ENCODE measurements at places on chromosomes 16 and 17.

- DNase-seq: no peak
These were observed 12.4 kb downstream of the SLFN5 start for GRCh38 chr17:35255316-35255715.

DNA sequence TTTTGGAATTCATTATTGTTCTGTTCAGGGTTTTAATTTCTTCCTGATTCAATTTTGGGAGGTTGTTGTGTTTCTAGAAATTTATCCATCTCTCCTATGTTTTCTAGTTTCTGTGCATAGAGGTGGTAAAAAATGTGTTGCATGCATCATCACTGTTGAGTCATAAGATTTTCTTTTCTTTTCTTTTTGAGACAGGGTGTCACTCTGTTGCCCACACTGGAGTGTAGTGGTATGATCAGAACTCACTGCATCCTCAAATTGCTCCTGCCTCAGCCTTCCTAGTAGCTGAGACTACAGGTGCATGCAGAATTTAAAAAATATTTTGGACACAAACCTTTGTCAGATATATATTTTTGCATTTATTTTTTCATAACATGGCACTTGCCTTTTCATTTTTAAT is 184.8 kb downstream of the BCAS3 start:
- DNase-seq: no peak

DNA sequence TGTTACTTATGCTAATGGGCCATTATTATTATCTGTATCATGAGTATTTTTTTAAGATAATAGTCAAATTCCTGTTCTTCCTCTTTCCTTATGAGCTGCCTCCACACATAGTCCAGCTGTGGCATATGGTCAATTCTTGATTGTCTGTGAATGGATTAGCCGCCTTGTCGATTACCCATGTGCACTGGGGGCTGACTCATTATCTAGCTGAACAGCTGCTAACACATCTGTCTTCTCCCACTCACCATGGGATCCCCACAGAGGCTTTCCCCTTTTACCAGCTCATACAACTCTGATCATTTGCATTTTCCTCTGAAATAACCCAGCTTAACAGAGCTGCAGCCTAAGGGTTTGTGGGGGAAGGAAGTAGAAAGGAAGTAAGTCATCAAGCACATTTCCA is 915.0 kb downstream of the CDH11 start:
- DNase-seq: no peak

GRCh38 chr16:9365370-9365728 is 273.9 kb downstream of the HAPSTR1 start:
- DNase-seq: no peak

GRCh38 chr16:50183316-50183715 is 30.2 kb downstream of the TENT4B start:
- no peak for DNase-seq

GRCh38 chr16:62363501-62363900 is 327.3 kb upstream of the CDH8 start:
- no peak for DNase-seq

- no peak for DNase-seq
These were observed 5.9 kb downstream of the HAS3 start for GRCh38 chr16:69111216-69111875.

GRCh38 chr17:61280338-61280737 is 119.3 kb upstream of the TBX2 start:
- DNase-seq: no peak

DNA sequence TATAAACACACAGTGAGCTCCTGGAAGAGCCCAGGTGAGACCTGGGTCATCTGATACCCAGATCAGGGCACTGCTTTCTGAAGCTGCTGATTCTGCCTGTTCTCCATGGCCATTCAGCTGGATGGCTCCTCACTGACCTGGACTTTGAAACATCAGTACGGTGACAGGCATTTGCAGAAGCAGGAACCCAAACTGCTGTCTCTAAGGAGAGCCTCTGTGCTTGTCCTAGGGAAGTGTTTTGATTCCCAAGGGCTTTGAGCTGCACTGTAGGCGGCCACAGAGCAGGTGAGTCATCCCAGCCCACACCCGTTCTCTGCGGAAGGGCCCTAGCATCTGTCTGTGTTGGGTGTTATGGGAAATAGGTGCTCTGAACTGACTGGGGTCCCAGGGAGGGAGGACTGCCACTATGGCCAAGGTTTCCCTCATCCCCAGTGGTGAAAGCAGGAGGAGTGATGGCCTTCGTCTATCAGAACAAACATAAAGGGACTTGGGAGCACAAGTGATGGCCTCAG is 60.7 kb upstream of the ADCY9 start:
- peak; percentile 22 for DNase-seq

DNA sequence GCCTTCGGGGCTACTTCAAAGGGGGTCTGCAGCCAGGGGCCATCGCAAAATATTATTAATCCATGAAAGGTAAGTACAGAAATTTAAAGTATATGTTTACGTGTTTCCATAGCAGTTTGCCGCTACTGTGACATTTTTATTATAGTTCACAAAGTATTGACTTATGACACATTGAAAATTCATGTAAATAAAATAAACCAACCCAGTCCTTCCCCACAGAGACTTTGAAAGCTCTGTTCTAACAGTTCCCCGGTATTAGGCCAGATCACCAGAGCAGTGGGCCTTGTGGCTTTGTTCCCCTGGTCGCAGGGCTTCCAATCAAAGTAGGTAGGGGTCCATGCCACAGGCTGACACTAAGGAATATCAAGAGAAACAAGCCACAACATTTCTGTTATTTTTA is 13.9 kb downstream of the KIAA0753 start:
- DNase-seq: no peak

- no peak for DNase-seq
These were observed 10.0 kb downstream of the WDR45B start for GRCh38 chr17:82638183-82638773.

GRCh38 chr16:78244131-78244895 is 144.9 kb downstream of the WWOX start:
- DNase-seq: no peak

DNA sequence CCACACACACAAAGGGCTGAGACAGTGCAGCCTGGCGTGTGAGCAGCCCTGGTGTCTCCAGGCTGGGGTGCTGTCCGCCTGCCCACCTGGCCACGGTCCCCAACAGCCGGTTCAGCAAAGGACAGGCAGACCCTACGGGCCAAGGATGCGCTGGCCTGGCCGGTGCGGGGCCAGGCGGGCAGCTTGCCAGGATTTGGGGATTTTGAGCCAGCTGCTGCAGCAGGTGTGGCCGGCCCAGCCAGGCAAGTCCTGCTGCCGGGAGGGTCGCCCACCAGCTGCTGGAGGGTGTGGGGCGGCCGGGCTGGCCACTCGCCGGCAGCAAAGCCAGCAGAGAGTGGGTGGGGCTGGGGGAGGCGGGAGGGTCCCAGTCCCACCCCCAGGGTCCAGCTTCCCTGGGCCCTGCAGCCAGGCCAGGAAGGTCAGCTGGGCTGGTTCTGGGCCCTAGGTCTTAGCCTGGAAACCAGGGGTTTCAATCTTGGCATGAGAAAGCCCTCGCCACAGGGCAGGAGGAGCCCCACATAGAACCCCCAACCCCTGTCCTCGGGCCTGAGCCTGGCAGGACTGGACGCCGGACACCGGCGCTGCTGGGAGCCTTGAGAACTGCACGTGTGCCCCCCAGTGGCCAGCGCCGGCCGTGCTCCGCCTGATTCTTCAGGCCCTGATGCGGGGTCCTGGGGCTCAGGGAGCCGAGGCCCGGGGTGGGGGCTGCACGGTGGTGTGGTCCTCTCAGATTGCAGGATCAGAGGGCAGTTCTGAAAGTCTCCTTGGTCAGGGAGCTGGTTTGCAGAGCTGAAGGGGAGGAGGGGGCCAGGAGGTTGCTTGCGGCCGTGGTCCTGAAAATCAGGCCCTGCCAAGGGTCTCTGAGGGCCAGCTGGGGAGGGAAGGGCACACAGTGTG is 17.6 kb upstream of the SSTR5 start:
- DNase-seq: no peak

All from epithelial cell of prostate (primary cell).